ENCODE measurements at places on chromosomes 2 and 18.

DNA sequence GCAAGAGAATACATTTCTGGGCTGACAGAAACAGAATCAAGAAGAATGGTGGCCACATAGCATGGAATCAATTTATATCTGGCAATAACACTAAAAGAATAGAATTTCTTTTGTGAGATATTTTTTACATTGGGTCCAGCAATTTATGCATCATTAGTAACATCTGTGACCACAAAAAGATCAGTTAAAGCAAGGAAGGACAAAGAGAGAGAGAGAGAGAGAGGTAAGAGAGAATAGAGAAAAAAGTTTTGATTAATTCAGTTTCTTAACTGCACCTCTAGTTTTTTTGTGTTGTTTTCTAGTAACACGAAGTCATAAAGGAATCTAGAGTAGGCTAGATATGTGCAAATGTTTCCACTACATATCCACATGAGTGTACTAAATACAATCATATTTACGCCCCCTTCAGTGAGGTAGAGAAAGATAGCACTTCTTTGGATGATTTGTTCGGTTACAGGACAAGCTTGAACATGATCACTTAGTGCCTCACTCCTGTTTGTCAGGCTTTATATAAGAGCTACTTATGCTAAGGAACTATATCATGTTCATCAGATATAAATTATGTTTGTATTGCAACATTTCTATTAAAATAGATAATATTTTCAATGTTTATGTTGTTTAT, 247.4 kb upstream of the COL3A1 start:
- no peaks in the 10 kb centered on the region for H3K27me3 ChIP-seq
- no peak overlapping the region for H3K4me3 ChIP-seq
- no peaks in the 10 kb centered on the region for H3K4me1 ChIP-seq

GRCh38 chr2:172997031-172997430, 78.6 kb upstream of the MAP3K20 start:
- H3K36me3 ChIP-seq = no peaks in the 10 kb centered on the region
- DNase-seq = no peak
- H3K27ac ChIP-seq = no peak overlapping the region
- H3K4me3 ChIP-seq = no peak overlapping the region
- H3K27me3 ChIP-seq = peaks cover 5% of the 10 kb centered on the region

DNA sequence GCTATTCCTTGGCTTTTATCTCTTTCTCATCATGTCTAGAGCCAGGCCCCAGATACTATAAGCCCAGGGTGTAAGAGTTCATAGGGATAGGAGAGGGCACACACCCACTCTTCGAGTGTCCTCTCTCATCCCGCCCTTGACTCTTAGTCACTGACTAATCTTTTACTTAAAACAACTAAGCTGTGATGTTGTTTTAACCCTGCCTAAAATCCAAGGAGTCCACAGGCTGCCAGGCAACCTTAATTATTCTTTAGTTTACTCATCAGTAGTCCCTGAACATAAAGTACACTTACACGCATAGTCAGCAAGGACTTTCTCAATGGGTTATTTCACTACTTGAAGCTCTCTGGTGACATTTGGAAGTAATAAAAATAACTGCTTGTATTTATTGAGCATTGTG, 28.4 kb downstream of the GREB1L start:
- H3K27me3 ChIP-seq = peaks cover 10% of the 10 kb centered on the region
- H3K4me1 ChIP-seq = no peaks in the 10 kb centered on the region
- no peaks in the 10 kb centered on the region for H3K36me3 ChIP-seq

GRCh38 chr2:239432174-239432573, 31.4 kb upstream of the HDAC4 start:
- no peak overlapping the region for H3K4me3 ChIP-seq
- H3K4me1 ChIP-seq = peaks cover 3% of the 10 kb centered on the region
- H3K36me3 ChIP-seq = peaks cover 3% of the 10 kb centered on the region
- H3K27ac ChIP-seq = no peak overlapping the region
- no peak for DNase-seq

DNA sequence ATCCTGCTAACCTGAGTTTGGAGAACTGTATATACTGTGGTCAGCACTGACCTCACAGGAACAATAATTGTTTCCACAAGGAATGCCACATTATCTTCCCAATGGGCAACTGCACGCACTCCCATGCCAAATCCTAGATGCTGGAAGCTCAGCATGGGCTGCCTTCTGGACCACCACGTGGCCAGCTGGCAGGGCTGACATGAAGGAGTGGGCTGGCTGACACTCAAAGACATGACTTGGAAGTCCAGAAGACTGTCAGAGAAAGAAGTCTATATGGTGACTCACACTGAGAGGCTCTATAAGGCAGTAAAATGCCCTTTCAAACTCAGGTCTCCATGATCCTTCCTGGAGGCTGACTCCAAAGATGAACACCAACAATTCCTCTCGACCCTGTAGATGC, 98.4 kb upstream of the RNF152 start:
- no peaks in the 10 kb centered on the region for H3K36me3 ChIP-seq
- no peak overlapping the region for H3K4me3 ChIP-seq
- H3K27me3 ChIP-seq = peaks cover 2% of the 10 kb centered on the region

All from activated CD4-positive, alpha-beta T cell treated with anti-CD3 and anti-CD28 coated beads, Interleukin-2, amount 10 ng/mL, durations not matched to agents 7 days and 5 days (primary cell).